ENCODE measurements at places on chromosomes 1 and 21. TPM values are rescaled to one million over a fixed set of nuclear protein-coding genes. Genes with fewer than 3 reads are reported as not detected.

Gene TRIM33
- total RNA-seq, result 25.4 TPM

Gene HMGCL
- total RNA-seq, result 50.6 TPM

Gene MKNK1
- 15.7 TPM for total RNA-seq

Gene RAP1GAP
- under 0.01 TPM for total RNA-seq

Gene RHD
- not detected for total RNA-seq

Gene MSH4
- 0.06 TPM for total RNA-seq

Gene CTNNBIP1
- 23.5 TPM for total RNA-seq

Gene KCNN3
- total RNA-seq, result 0.13 TPM

Gene STPG1
- 3.0 TPM for total RNA-seq

Gene HSD3B2
- total RNA-seq, result not detected

Gene KPRP
- not detected for total RNA-seq

Gene ASTN1
- under 0.01 TPM for total RNA-seq

Gene DCST2
- not detected for total RNA-seq

Gene CFHR4
- not detected for total RNA-seq

Gene MPZ
- 1.7 TPM for total RNA-seq

Gene RNU1-4
- total RNA-seq, result 1,390 TPM

Gene CSMD2
- 8.8 TPM for total RNA-seq

Gene TMIGD3
- not detected for total RNA-seq

Gene PARK7
- total RNA-seq, result 397 TPM

Gene LCE2B
- not detected for total RNA-seq

Gene TFF3
- total RNA-seq, result 0.68 TPM

Gene TTC22
- total RNA-seq, result under 0.01 TPM

Gene HPCA
- total RNA-seq, result not detected

Gene RYR2
- not detected for total RNA-seq

Gene TPTE
- total RNA-seq, result not detected

Gene TUFT1
- 4.1 TPM for total RNA-seq

Gene OVAAL
- not detected for total RNA-seq

Gene ADCY10
- 0.26 TPM for total RNA-seq

Gene TTC34
- under 0.01 TPM for total RNA-seq

Gene CNKSR1
- total RNA-seq, result 0.26 TPM

Gene HMGB4
- not detected for total RNA-seq

Gene PGLYRP3
- not detected for total RNA-seq

Gene LCE2C
- total RNA-seq, result not detected

Gene GPN2
- total RNA-seq, result 13.2 TPM

Gene OR2T33
- not detected for total RNA-seq

Gene HAO2
- total RNA-seq, result not detected

Gene FAM131C
- total RNA-seq, result 0.53 TPM

Gene DRAXIN
- total RNA-seq, result 0.50 TPM

Gene IGSF3
- total RNA-seq, result 0.53 TPM

Gene ZNF695
- total RNA-seq, result 1.4 TPM

Gene PDZK1IP1
- not detected for total RNA-seq

Gene APOBEC4
- 0.06 TPM for total RNA-seq

Gene KRTAP25-1
- not detected for total RNA-seq

Gene NDUFS5
- 785 TPM for total RNA-seq

Gene TIAM1
- 0.25 TPM for total RNA-seq

Gene HRNR
- not detected for total RNA-seq

Gene CRP
- total RNA-seq, result not detected

Gene C8A
- total RNA-seq, result not detected

Gene MAP7D1
- 88.7 TPM for total RNA-seq

All from aortic smooth muscle cell (primary cell).